ENCODE measurements at places on chromosomes 11 and 22. TPM values are rescaled to one million over a fixed set of nuclear protein-coding genes. Genes with fewer than 3 reads are reported as not detected.

MGAT3 gene
- 0.13 TPM for total RNA-seq

MPZL3 gene
- total RNA-seq, result 81.4 TPM

FOXRED1 gene
- 16.8 TPM for total RNA-seq

APIP gene
- total RNA-seq, result 27.8 TPM

TMEM126B gene
- 73.5 TPM for total RNA-seq

BATF2 gene
- under 0.01 TPM for total RNA-seq

OR8G1 gene
- not detected for total RNA-seq

FAR1 gene
- total RNA-seq, result 90.5 TPM

LGR4 gene
- 12.3 TPM for total RNA-seq

OR51B5 gene
- not detected for total RNA-seq

FGF19 gene
- total RNA-seq, result not detected

IGLL5 gene
- total RNA-seq, result not detected

RCN1 gene
- 113 TPM for total RNA-seq

GPHA2 gene
- total RNA-seq, result not detected

KRTAP5-1 gene
- not detected for total RNA-seq

Measured in bronchial epithelial cell (primary cell).